ENCODE measurements at places on chromosomes 16 and 17.

DNA sequence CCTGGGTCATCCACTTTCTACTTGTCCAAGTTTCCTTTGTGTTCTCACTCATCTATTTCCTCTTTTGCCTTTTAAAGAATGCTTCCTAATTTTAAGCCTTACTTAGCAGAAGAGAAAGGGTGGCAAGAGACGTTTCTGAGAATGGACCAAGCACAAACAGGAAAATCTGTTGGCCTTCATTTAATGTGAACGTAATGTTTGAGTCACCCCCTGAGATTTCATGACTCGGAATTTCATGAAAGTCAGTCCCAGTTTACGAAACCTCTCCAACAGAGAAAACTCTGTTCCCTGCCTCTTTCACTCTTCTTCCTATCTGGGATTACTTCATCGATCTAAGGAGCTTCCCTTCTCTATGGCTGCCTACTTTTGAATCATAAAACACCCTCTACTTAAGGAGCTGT lies at the start of gene CD300E:
TSS of gene CD300E (minus strand) at position 46 of the 401 bp plus-strand sequence. CDS start 117 bp downstream, outside the sequence.
- no peak for DNase-seq

DNA sequence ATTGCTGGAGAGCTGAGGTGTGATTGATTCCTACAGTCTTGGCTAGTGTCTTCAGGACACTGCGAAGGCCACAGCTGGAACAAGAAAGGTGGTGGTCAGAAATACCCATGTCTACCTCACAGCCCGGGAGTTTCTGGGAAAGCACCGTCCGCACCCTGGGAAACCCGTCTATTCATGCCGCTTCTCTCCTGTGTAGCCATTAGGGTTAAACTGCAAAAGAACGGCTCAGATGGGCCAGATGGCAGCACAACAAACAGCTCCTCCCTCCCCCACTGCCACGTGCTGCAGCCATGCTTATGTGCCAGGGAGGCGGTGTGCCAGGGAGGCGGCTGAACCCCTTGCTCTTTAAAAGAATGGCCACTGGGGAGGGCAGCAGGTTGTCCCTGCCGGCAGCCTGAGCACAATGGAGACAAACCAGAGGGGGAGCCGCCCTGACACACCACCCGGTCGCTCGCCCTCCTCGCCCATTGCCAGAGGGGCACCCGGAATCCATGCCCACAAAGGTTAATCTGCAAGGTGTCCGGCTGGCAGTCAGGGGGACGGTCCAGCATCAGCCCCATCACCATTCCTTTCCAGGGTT lies 65.2 kb downstream of the CYTH1 start:
- DNase-seq: peak; percentile 59

DNA sequence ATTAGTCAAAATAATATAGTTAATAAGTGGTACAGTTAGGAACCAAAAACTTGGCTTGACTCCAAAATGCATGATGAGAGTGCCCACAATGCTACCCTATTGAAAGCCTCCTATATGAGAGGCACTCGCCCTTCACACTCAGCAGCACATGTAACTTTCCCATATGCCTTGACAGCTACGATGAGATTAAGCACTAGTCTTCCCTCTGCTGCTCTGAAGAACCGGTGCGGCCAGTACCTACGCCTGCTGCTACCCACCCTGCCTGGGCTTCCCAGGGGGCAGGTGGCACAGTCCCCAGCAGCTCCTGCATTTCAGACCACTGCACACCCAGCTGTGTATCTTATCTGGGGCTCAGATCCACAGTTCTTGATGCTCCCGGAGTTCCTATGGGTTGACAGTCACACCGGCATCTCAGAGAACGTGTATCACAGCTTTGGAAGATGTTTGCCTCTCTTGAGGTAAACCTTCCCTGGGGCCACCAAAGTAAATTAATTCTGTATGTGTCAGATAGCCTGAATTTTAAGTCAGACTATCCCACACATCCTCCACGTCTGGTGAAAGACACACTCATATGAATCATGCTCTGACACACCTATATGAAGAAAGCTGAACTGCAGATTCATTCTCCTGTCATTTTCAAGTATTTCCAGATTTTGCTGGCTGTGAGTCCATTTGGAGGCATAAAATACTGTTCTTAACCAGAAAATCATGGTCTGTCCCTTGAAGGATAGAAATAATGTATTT lies 77.8 kb downstream of the MYH10 start:
- DNase-seq: peak; percentile 59

GRCh38 chr16:86736502-86736901 lies 158.2 kb downstream of the FOXL1 start:
- DNase-seq: no peak

DNA sequence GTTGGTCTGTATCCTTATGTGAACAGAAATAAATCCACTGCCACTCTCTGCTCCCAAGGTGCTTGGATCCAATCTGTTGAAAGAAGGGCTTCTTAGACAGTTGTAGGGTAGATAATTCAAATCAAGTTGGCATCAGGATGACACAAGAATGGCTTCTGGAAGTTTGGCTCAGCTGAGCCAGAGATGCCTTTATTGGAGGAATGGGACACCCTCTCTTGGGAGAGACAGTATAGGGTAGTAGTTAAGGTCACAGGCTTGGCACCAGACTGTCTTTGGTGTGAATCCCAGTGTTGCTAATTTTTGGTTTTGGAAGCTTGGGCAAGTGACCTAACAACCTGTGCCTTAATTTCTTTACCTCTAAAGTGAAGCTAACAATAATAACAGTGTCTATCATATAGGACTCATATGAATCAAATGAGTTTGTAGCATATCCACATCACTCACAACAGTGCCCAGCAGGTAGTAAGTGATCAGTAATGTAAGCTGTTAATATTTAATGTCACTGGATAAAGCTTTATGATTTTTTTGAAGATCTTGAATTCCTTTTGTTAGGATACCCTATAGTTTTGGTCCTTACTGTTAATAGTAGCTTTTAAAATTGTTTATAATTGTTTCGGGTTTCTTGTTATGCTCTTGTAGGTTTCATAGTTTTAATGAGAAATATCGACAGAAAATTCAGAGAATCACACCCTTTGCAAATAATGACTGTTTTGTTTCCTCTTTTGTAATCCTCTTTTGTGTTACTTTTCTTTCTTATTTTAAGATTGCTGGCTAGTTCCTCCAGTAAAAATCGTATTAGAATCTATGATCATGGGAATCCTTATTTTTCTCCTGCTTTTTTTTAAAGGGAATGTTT lies 19.1 kb downstream of the ZNRF1 start:
- DNase-seq: no peak

GRCh38 chr16:50706250-50706649 lies 12.8 kb downstream of the NOD2 start:
- DNase-seq: no peak

DNA sequence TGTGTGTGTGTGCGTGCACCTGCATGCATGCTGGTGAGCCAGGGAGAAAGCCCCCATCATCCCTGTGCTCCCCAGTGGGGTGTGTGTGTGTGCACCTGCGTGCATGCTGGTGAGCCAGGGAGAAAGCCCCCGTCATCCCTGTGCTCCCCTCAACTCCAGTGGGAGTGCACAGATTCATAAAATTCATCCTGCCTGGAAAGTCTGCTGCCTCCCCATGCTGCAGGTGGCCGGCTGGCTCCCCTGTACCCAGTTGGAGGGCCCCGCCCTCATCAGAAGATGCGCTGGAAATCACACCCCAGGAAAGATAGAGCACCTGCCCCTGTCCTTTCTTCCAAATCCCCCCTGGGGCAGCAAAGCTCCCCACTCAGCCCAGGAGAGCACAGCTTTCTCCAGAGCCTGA lies 84.8 kb upstream of the DOC2B start:
- no peak for DNase-seq

GRCh38 chr17:1241929-1242328 lies 28.3 kb upstream of the BHLHA9 start:
- DNase-seq: no peak

- DNase-seq: no peak
Observed at GRCh38 chr17:42706732-42707131, 24.4 kb downstream of the CNTNAP1 start.

GRCh38 chr17:6261466-6261865 lies 173.5 kb downstream of the AIPL1 start:
- no peak for DNase-seq

- no peak for DNase-seq
Observed at GRCh38 chr17:1992541-1992940, 32.6 kb downstream of the RTN4RL1 start.

DNA sequence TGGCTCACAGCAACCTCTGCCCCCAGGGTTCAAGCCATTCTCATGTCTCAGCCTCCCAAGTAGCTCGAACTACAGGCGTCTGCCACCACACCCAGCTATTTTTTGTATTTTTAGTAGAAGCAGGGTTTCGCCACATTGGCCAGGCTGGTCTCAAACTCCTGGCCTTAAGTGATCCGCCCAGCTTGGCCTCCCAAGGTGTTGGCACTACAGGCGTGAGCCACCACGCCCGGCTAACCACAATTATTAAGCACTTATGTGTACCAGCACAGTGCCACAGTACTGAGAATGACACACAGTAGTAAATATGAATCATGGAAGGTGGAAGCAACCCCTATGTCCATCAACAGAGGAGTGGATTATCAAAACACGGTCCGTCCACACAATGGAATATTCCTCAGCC lies 49.8 kb downstream of the COTL1 start:
- peak; percentile 52 for DNase-seq

DNA sequence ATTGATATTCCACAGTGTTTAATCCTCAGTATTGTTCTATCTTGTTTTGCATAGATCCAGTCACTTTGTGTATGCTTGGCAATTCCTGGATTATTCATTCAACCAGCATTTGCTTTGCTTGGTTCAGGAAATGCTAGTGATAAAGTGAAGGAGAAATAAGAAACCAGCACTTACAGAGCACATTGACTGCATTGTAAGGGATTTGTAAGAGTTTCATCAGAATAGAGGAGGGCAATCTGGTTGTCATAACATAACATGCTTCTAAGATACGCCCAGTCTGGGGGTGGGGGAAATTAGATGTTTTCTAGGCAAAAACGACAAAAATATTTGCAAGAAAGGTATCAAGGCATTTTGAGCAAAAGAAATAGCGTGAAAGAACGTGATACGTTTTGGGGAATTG lies 40.4 kb downstream of the TNRC6A start:
- no peak for DNase-seq

GRCh38 chr16:50261707-50262235 lies 4.6 kb upstream of the ADCY7 start:
- DNase-seq: no peak

DNA sequence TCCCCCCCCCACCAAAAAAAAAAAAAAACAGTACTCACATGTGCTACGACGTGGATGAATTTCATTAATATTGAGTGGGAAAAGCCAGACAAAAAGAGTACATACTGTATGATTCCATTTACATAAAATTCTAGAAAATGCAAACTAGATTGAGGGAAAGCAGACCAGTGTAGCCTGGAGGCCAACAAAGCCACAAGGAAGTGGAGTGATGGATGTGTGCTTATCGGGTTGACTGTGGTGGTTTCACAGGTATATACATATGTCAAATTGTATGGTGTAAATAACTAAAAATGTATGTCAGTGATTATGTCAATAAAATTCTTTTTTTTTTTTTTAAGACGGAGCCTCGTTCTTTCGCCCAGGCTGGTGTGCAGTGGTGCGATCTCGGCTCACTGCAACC lies 1.9 kb upstream of the PLD6 start:
- DNase-seq: no peak

DNA sequence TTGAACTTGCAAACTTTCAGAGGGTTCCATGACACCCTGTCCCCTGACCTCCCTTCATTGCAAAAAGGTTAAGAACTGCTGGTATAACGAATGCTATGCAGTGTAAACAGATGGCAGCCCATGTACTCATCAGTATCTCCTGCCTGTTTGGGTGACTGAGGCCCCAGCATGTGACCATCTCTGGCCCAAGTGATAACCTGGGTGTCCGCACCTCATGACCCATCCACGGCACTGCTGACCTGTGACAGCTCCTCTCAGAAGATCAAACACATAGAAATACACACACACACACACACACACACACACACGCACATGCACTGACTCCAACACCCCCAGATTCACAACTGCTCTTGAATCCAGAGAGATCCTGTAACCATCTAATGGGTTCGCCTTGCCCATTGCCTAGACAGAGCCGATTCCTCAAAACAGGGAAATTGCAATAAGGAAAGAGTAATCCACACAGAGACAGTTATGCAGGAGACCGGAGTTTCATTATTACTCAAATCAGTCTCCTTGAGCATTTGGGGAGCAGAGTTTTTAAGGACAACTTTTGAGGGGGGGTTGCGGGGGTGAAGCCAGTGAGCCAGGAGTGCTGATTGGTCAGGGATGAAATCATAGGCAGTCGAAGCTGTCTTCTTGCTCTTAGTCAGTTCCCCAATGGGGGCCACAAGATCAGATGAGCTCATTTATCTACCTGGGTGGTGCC lies 11.3 kb upstream of the PHOSPHO1 start:
- DNase-seq: no peak

DNA sequence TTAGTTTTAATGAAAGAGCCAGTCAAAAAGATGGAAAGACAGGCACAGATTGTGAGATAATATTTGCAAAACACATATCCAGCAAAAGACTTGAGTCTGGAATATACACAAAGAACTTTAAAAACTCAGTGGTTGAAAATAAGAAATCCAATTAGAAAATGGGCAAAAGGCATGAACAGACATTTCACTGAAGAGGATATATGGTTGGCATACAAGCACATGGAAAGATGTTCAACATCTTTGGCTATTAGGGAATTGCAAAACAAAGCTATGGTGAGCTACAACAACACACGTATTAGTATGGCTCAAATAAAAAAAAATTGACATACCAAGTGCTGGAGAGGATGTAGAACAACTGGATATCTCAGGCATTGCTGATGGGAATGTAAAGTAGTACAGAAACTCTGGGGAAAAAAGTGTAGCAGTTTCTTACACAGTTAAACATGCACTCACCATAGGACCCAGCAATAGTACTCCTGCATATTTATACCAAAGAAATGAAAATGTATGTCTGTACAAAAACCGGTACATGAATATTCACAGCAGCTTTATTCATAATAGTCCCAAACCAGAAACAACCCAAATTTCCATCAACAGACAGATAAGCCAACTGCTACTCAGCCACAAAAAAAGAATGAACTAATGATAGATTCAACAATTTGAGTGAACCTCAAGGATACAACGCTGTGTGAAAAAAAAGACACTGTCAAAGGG lies 44.4 kb upstream of the MRTFB start:
- DNase-seq: no peak

DNA sequence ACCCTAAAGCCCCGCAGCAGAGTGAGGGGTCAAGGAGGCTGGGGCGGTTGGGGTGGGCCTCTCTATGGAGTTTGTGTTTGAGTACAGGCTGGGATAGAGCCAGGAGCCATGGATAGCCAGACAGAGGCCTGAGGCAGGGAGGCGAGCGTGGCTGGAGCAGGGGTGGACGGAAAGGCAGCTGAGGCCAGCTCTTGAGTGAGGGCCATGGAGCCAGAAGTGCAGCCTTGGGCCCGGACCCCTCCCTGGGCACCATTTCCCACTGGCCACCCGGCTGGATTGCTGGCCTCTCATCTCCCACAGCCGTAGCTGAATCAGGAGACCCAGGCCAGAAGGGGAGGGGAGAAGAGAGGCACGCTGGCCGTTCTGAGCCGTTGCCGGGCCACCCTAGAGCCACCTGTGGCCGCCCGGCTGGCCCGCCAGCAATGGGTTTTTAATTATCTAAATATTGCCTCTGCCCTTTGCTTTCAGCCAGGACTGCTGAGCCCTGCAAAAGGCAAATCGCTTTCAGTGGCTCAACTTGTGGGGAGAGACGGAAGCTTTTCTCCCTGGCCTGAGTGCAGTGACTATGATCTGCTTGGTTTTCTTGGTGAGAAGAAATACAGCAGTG lies 75.2 kb upstream of the GSE1 start:
- no peak for DNase-seq

Measured in kidney tubule cell (primary cell).